MM.1S (cell line): ENCODE measurements at places on chromosomes 5 and 9.

DNA sequence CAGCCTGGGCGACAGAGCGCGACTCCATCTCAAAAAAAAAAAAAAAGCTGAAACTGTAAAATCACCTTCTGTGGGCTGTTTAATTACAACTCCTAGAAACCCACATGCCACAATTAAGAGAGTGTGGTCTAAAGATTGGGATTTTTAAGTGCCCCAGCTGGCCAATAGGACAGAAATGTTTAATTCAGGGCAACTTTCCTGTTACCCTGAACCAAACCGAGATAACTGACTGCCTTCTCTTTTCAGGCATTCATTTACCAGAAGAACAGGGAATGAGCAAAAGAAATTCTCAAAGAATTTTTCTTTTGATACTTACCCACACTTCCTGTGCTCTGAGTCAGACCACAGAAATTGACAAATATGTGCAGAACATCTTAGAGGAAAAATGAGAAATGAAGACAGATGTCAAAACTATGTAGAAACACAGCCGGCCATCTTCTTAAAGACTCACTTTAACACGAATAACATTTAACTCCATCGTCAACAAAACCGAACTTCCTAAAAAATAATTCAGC, 221.3 kb upstream of the DAPK1 start:
- no peak for DNase-seq

DNA sequence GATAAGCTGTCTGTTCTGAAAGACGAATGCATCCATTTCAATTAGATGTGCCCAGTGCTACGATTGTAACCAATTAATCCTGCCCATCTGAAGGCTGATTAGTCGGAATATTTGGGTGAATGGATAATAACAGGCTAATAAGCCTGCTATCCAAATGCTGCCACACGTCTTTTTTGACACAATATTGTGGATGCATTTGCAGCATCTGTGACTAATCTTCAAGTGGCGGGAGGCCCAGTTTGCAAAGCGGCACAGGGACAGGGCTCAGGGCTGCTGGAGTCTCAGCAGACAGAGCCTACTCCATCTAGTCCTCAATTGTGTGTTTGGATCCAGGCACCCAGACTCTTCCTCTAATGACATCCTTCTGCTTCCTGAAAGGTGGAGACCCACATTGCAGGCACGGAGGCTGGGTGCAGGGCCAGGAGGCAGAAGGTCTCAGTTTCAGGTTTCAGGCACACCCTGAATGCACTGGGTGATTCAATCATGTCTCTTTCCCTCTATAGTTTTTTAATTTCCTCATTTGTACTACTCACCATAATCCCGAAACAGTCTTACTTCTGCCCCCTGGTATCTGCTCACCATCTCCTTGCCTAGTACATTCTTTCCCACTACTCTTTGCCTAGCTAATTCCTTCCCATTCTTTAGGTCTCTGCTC, 169.6 kb downstream of the ASTN2 start:
- no peak for DNase-seq

- DNase-seq = no peak
Observed at GRCh38 chr9:94622087-94622800, 17.1 kb downstream of the FBP1 start.

GRCh38 chr9:14985419-14985818, 75.2 kb upstream of the FREM1 start:
- no peak for DNase-seq

DNA sequence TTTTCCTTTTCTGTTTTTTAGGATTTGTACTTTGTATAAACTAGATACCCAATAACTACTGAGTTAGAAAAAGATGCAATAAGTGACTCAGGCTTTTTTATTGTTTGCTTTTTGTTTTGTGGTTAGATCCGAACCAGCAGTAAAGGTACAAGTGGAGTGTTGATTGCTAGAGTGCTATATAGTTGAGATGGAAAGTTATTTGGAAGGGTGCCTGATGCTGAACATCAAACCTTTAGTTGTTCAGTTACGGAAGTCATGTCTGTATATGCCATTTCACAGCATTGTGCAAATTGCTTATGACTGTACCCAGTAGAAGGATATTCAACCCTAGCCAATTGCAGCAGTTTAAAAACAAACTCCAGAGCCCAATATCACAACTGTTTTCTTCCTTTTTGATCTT, 285.1 kb downstream of the MAT2B start:
- DNase-seq = no peak

DNA sequence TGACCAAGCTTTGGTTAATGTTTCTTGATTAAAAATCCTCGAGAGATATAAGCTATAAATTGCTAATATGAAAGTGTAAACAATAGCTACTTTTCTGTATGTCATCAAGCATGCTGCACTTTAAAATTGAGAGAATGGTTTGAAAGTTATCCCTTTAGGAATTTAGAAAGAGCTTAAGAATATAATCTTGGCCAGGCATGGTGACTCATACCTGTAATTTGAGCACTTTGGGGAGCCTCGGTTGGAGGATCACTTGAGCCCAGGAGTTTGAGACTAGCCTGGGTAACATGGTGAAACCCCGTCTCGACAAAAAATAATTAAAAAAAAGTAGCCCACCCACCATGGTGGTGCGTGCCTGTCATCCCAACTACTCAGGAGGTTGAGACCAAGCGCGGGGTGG, 12.2 kb upstream of the MROH2B start:
- no peak for DNase-seq

DNA sequence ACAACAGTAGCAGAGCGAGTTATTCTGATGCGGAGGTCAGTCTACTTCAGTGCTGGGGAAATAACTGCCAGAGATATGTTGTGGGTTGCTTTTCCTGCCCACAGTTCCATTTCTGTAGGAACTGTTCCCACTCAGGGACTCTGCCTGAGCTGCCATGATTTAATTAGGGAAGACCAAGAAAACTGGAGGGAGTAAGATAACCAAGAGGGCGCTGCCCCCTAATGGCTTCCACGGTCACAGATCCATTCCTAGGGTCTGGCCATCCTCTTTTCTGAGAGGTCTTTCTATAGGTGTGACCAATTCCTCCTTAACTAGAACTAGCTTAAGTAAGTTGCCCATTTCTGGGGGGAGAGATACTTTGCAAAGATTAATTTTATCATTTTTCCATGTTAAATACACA, 125.9 kb downstream of the APBA1 start:
- DNase-seq = no peak

DNA sequence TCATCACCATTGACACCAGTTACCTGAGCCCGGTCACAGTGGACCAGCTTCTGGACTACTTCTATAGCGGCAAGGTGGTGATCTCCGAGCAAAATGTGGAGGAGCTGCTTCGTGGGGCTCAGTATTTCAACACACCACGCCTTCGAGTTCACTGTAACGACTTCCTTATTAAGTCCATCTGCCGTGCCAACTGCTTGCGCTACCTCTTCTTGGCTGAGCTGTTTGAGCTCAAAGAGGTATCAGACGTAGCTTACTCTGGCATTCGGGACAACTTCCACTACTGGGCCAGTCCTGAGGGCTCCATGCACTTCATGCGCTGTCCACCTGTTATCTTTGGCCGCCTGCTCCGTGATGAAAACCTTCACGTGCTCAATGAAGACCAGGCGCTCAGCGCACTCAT, 520 bp downstream of the CCIN start:
- DNase-seq = no peak
